Stimulated activated CD8-positive, alpha-beta memory T cell treated with anti-CD3 and anti-CD28 coated beads, Interleukin-7, amount 100 ng/mL, for 4 hours (primary cell): ENCODE measurements at places on chromosomes 13 and 19.

- no peak for DNase-seq
These were observed 21.3 kb downstream of the HCN2 start for GRCh38 chr19:610801-611480.

DNA sequence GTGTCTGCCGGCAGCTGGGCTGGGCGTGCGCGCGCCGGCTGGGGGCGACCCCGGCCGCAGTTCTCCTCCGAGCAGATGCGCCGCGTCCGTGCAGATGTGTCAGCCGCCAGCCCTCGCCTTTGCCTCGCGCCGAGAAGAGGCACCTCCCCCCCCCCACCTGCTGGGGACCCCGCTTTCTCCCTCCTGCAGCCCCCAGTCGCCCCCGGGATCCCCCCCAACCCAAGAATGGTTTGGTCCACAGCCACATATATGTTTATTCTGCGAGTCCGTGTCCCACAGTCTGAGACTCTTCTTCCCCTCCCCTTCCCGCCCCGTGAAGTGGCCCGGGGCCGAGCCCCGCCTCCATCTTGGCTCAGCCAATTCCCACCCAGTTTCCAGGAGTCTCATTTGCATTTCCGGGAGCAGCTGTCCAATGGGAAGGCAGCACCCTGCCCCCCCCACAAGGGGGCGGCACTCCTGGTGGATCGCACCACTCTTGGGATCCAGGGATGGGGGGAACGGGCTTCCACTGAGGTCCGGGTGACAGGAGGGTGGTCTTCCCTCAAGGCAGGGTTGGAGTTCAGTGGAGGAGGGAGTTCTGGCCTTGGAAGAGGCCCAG is 8.6 kb downstream of the ISOC2 start:
- DNase-seq: no peak

DNA sequence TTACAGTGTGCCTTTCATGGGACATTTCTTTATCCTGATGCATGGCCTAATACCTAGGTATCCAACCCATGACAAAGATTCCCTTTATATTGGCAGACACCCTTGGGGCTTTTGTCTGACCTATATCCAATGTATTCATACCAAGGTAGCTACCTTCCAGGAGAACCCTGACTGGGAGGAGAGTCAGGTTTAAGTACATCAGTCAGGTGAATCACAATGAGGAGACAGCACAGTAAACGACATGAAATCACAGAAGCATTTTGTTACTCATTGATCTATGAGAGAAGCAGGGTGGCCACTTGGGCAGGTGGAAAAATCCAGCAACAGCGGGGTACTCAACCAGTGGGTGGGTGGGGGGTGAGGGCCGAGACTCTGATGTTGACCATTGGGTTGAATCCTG is 527.4 kb upstream of the ATXN8OS start:
- no peak for DNase-seq

DNA sequence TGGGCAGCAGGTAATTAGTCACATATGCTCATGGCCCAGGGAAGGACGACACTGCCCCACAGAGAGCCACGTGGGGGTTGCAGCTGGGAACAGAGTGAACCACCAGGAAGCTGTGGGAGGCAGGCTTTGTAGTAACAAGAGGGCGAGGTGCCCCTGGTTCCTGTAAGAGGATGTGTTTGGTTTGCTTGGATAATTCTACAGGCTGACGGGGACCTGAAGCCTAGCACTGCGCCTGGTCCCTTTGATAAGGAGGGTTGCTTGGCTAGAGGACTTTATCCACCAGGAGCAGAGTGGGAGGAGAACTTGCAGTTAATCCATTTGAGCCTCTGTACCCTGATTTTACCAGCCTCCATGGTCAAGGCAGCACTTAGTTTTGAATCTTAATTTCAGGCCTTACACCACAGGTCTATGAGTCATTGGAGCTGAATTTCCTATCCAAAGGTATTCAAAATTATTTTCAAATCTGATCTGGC is 67.4 kb upstream of the CLDN10 start:
- no peak for DNase-seq

DNA sequence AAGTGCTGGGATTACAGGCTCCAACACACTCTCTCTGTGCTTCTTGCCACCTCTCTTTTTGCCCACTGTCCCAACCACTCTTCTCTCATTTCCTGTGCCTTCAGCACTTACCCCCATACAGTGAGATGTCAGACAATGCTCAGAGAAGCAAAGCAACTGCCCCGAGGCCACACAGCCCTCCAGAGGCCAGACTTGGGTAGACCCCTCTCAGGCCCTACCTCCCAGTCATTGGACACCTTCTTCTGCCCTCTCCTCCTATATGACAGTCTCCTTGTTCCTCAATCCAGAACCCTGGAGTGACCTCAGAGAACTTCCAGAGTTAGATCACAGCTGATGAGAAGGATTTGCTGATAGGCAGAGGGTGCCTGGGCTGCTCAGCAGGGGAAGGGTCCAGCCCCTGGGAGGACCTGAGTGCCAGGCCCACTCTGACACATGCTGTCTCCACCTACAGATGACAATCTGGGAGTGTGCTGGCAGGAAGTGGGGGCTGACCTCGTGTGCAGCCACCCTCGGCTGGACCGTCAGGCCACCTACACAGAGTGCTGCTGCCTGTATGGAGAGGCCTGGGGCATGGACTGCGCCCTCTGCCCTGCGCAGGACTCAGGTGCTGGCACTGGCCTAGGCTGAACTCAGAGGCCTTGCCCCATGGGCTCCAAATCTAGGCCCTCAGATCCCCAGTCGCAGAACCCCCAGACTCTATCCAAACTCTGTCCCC is 24.4 kb downstream of the LTBP4 start:
- DNase-seq: no peak

DNA sequence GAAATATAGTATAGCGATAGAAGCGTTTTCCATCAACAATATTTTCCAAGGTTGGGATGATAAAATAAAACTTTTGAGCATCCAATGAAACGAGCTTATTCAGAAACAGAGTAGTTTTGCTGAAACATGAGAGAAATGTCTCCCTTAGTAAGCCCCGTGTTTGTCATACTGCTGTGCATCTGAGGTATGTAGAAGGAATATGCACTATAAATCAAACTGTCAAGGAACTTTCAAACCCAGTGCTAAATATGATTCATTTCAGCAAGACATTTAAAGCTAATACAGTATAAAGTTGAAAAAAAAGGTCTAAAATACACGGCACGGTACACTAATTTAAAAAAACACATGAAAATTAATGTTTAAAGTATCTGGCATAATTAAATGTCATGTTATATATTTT is 546.2 kb downstream of the SLITRK5 start:
- no peak for DNase-seq

DNA sequence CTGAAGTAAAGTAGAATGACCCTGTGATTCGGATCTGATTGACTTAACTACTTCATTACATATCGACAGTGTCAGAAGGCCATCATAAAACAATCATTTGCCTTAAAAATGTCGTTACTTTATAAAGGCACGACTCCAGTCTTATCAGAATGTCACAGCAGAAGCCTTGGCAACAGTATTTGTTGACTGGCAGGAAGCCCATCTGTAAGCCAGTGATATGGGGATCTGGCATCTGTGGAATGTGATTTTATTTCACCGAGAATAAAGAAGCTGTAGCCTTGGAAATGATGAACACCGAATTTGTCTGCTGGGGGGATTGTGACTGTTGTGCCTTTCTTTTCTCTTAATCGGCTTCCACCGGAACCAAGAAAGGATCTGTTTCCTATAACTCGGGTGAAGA is 362.5 kb downstream of the TDRD3 start:
- DNase-seq: no peak

- DNase-seq: no peak
These were observed 726.2 kb upstream of the SGCG start for GRCh38 chr13:22454586-22454985.

- DNase-seq: no peak
These were observed 550.7 kb upstream of the SLITRK5 start for GRCh38 chr13:87120476-87120875.
